Thymus (tissue), 14 donors: ENCODE measurements at places on chromosomes 1 and 21.

- DNase-seq, result no peak
Measured at GRCh38 chr1:46183079-46183847, 7.0 kb upstream of the P3R3URF start.

DNA sequence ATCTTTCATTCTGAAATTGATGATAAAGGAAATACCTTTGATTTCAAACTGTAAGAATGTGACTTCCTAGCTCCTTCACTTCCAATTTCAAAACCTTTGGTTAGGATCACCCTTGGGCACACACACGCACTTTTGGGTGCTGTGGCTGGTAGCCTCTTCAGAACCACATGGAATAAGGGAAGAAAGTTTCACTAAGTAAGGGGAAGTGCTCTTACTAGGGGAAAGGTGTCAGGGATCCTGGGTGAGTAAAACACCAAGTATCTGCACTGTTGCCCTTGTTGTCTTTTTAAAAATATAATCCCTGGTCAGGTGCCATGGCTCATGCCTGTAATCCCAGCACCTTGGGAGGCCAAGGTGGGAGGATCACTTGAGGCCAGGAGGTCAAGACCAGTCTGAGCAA is 132.4 kb downstream of the SDCCAG8 start:
- no peak for DNase-seq

GRCh38 chr21:28928578-28929420 is 63.9 kb downstream of the LTN1 start:
- no peak for DNase-seq

DNA sequence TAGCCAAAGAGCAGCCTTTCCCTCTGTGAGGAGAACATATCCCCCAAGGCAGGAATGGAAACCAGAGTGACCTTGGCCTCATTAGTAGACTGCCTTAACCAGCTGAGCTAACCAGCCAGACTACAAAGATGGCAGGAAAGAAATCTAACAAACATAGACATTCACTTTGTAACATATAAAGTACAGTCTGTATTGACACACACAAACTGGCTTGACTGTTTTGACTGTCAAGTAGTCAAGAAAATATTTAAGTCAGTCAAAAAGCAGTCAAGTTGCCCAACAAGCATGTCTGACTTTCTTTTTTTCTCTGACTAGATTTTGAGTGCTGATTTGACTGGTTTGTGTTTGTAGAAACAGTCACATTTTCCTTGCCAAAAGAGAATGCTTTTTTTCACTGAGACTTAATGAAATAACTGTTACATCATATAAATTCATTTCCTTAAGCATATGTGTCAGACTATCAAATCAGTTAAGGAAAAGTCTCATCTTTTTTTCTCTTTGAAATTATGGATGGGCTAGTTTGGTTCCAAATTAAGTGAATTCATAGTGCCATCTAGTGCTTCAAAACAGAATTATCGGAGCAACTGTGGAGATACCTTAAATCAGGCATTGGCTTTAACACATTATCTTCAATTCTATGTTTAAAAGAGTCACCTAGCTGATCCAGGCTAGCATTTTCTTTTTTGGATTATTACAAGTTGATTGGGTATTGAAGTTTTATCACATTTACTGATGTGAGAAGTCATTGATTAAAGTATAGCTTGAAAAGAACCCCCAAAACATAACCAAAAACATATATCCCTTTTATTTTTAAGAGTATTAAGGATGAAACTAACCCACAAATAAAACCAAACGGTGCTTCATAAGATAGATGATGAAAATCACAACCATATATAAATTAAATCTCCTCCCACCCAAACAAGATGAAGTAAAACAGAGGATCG is 75.0 kb downstream of the ATP6V1G3 start:
- peak; percentile 49 for DNase-seq

DNA sequence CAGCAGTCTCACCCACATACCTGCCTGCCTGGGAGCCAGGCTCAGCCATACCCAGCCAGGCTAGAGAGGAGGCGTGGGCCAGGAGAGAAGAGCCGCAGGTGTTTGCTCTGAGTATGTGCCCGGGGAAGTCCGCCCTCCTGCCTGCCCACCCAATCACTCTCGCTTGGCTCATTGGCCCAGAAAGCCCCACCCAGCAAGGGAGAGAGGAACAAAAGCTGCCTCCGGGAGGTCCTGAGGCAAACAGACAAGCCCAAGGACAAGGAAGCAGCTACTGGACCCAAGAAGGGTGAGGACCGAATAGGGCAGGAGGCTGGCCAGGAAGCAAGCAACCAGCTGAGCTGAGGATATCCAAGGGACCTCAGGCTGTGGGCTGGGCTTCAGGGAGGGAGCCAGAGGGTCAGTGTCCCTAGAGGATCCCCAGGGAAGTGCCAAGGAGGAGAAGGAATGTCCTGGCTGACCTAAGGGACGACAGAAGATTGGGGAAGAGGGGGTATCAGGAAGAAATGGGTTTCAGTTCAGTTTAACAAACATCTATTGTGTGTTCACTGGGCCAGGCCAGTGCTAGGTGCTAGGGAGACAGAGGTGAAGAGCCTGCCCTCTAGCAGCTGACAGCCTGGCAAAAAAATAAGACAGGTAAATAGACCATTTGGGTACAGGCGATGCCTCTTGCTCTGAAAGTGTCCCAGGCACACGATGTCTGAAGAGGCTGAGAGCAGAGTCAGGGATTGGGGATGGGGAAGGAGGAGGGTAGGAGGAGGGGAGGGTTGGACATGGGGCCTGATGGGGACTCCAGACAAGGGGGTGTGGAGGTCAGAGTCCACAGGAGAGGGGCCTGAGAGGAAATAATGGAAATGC is at the start of gene GJB4:
GJB4 (plus strand) TSS at position 238 of the 855 bp plus-strand sequence. CDS start 1,515 bp downstream, outside the sequence.
- DNase-seq, result no peak

GRCh38 chr1:58437623-58438022 is 108.9 kb downstream of the OMA1 start:
- DNase-seq, result no peak

DNA sequence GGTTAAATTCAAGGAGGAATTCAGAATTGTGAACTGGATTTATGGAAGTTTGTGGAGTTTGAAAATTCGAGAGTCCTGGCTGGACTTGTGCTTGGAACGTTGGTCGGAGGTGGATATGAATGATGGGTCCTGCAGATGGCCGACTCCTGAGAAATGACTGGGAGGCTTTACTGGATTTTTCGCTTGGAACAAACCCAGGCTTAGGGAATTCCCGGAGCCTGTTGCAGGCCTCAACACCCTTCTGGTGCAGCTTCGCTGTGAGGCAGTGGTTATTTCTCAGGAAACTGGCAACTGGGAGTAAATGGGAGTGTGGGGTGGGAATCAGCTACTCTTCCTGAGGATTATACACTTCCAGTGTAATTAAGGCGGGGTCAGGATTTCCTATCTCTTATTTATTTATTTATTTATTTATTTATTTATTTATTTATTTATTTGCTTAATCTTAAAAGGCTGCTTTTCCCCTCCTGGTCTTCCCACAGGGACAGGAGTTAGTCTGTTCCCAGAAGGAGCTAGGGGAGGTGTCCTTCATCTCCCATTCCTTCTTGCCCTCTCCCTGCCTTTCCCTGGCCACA is 21.1 kb downstream of the MAPKAPK2 start:
- DNase-seq, result no peak

DNA sequence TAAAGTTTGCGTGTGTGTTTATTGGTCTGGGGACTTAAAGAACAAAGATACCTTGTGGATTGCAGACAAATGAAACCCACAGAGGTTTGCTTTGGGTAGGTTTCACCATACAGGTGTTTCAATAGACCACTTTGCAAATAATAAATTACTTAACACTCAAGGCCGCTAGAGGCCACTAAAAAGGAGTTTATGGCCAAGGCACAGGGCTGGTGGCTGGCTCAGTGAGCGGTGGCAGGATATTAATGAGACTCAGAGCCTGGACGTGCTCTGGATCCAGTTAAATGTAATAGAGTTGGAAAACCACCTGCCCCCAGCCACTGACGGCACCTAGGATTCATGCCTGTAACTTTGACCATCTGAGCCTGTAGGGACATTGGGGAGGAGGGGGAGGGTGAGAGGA is 44.5 kb downstream of the LRRC38 start:
- DNase-seq, result no peak

DNA sequence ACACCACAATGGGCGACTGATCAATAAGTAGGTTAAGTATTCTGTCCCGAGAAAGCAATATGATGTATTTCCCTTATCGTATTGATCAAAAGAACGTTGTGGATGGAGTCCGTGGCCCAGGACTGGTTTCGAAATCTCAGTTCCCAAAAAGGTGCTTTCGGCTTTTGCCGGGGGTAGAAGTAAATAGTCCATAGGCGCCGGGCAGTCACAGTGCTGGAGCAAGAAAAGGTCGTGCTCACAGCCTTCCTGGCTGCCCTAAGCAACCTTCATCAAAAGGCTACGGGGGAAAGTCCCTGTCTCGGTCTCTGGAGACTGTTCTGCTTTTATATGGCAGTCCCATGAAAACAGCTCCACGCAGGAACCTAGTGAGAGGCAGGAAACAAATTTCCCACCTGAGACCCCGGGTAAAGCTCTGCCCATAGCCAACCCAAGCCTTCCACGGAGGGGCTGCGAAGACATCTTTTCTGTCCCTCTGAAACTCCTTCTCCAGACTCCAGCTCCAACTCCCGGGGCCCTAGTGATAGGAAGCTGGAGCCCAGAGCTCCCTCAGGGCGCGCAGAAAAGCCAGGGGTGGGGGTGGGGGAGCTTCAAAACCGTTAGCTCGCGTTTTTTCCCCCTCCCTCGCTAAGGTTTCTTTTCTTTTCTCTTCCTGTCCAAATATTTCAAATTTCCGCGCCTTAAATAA is 7.0 kb downstream of the CDKN2C start:
- peak; percentile 63 for DNase-seq

DNA sequence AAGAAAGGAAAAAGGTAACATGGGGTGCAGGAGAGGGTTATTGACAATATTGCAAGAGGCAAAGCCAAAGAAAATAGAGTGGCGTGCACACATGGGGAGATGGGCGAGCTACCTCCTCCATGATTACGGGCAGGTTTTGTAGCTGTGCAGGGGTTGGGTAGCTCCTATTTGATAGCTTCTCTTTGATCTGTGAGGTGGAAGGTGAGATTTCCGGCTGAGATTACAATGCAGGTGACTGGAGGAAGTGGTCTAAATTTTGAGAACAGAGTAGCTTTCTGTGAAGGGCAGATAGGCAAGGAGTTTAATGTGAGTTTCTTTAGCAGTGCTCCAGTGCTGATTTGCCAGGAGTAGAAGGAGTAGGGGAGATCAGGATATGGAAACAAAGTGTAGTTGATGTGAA is 263.4 kb downstream of the PLA2G4A start:
- DNase-seq, result peak; percentile 59

DNA sequence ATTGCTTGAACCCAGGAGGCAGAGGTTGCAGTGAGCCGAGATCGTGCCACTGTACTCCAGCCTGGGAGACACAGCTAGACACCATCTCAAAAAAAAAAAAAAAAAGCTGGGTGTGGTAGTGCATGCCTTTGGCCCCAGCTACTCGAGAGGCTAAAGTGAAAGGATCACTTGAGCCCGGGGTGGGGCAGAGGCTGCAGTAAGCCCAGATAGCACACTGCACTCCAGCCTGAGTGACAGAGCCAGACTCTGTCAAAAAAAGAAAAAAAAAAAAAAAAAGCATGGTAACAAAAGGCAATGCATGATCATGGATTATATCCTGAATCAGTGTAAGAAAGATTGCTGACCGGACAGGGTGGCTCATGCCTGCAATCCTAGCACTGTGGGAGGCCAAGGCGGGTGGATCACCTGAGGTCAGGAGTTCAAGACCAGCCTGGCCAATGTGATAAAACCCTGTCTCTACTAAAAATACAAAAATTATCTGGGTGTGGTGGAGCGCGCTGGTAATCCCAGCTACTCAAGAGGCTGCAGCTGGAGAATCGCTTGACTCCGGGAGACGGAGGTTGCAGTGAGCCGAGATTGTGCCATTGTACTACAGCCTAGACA is 76.3 kb downstream of the RUSC1 start:
- DNase-seq, result no peak
